ENCODE measurements at places on chromosomes 7 and 10.

DNA sequence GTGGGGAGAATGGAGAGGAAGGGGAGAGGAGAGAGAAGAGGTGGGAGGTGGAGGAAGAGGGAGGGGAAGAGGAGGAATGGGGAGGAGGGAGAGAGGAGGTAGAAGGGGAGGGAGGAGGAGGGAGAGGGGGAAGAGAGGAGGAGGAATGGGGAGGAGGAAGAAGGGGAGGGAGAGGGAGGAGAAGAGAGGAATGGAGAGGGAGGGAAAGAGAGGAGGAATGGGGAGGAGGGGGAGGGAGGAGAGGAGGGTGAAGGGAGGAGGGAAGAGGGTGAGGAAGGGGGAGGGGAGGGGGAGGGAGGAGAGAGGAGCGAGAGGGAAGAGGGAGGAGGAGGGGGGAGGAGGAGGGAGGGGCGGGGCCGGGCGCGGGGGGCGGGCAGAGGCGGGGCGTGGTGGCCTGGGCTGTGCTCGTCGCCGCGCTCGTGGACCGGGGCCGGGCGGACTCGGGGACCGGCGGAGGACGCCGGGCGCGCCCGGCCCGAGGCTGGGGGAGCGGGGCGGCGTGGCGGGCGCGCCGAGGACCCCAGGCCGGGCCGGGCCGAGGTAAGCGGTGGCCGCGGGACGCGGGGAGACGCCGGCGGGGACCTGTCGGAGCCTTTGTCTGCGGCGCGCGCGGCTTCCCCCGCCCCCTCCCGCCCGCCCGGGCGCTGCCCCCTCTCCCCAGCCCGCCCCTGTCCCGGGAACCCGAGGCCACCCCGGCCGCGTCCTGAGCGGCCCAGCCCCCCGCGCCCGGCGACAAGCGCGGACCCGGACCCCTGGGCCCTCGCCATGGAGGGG, at the start of gene SLC29A4:
TSS of gene SLC29A4 (plus strand) at position 401 of the 774 bp plus-strand sequence. CDS start 4,874 bp downstream, outside the sequence.
- peak; percentile 56 for DNase-seq

DNA sequence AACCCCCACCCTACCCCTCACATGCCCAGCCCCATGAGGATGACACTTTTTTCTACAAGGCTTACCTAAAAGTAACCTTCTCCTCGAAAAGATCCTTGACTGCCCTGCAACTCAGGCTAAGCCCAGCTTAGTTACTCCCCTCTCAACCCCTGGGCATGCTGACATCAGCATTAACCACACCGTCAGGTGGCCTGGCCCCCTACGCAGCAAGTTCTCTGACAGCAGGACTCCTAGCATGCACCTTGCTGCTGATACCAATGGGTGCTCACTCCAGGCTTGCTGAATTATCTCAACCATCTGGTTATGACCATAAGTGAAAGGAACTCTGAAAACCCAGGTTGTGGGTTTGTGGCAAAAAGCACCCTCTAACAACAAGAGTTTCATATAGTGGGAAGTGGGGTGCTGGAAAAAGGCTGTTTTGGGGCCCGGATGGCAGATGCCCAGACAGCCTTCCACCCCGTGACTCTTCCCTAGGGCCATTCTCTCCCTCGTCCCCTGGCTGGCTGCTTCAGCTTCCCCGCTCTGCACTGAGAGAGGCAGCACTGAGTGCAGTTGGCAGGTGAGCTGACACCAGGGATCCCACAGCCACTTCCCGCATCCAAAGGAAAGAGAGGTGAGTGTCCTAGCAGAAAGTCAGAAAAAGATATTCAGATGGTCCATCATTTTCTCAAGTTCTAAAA, 518.9 kb downstream of the KCNMA1 start:
- DNase-seq, result no peak

GRCh38 chr10:6525599-6526165, 54.4 kb downstream of the PRKCQ start:
- DNase-seq, result no peak

DNA sequence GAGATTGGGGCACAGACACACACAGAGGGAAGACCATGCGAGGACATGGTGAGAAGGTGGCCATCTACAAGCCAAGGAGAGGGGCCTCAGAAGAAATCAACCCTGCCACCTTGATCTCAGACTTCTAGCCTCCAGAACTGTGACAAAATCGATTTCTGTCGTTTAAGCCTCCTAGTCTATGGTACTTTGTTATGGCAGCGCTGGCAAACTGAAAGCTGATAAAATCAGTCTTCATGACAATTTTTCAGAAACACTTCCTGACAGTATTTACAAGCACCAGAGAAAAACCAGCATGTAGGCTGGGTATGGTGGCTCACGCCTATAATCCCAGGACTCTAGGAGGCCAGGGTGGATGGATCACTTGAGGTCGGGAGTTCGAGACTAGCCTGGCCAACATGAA, 4.2 kb downstream of the PARP12 start:
- no peak for DNase-seq

- no peak for DNase-seq
These were observed 43.7 kb downstream of the PPP1R3C start for GRCh38 chr10:91589015-91589657.

- no peak for DNase-seq
These were observed 177.7 kb downstream of the SLC25A13 start for GRCh38 chr7:96144260-96144526.

DNA sequence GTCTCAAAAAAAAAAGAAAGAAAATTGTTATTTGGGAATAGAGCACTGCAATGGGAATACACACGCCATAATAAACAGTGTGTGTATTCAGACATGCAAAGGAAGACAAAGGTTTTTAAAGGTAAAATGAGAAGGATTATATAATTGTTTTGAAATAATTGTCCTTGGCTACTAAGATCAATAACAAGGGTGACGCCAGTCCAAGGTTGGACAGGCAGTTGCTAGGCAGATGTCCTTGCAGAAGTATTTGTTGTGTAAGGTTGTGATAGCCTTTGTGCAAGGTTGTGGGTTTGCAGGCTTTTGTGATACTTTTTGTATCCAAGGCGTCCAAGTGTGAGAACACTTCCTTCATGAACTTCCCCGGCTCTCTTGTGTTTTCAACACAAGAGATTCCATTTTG, 72.3 kb upstream of the PRLHR start:
- no peak for DNase-seq

GRCh38 chr10:131946321-131946751, 35.4 kb downstream of the BNIP3 start:
- no peak for DNase-seq

GRCh38 chr10:19788902-19789301, 27.3 kb upstream of the PLXDC2 start:
- DNase-seq, result no peak

DNA sequence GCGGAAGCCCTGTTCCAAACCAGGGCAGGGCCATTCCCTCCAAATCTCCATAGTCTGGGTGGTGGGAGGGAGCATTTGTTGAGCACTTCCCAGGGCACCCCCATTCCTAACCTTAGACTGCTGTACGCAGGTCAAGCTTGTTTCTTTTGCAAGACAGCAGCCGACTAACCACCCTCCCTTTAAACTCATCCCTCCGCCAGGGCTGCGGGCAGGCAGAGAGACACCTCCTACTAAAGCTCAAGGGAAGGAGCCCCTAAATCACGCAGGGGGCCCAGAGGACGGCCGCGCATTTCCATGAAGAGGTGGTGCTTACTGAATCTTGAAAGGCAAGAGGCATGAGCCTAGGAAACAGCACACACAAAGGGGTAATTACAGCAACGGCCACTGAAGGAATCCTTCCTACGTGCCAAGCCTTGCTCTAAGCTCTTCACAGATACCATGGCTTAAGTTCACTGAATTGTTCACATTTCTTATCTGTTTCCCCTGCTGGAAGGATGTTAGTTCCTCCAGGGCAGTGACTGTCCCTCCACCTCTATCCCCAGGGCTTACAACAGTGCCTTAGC, 90.0 kb downstream of the PROSER2 start:
- no peak for DNase-seq

- DNase-seq, result no peak
These were observed 15.1 kb downstream of the PRSS2 start for GRCh38 chr7:142785841-142786250.

- no peak for DNase-seq
These were observed 18.7 kb downstream of the LCOR start for GRCh38 chr10:96850825-96851224.

DNA sequence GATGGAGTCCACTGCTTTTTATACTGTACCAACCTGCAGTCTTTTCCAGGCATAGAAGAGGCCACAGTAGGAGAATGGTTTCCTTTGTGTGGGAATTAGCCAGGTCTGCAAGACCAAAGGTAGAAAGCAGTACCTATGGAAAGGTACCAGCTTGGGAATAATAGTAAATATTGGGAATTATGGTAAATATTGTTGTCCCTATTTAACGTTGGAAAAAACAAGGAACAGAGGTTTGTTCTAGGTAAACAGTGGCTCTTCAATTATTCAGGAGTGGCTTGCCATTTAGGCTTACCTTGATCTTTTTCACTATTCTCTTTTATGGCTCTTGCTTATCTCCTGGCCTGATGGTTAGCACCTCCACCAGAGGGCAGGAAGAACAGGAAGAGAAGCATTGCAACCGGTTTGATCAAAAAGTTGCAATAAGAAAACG, 43.9 kb upstream of the GSAP start:
- no peak for DNase-seq

DNA sequence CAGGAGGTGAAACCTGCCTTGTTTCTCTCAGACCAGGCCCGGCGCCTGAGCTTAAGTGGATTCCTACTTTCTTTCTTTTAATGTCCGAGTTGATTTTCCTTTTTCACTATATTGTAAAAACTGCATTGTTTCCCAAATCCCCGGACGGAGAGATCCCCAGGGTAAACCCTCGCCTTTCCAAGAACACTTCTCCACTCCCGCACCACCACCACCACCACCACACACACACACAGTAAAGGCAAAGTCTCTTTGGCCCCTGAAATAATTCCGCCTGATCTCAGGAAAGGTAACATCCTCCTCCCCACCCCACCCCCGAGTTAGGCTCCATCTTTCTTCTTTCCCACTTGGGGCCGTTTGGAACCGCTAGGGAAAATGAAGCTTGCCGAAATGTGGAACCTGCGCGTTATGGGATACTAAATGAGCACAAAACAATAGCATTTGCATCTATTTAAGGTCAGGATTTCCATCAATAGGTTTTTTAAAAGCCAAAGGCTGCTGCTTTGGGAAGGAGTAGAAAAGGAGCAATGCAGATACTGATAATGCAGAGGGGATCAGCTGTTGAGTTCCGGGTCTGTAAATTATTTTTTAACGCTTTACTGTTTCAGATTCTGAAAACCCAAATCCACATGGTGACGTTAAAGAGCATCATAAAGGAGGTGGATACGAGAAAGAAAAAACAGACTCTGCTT, 2.5 kb downstream of the HPSE2 start:
- DNase-seq, result no peak

GRCh38 chr7:36037121-36037662, 115.9 kb upstream of the EEPD1 start:
- no peak for DNase-seq

DNA sequence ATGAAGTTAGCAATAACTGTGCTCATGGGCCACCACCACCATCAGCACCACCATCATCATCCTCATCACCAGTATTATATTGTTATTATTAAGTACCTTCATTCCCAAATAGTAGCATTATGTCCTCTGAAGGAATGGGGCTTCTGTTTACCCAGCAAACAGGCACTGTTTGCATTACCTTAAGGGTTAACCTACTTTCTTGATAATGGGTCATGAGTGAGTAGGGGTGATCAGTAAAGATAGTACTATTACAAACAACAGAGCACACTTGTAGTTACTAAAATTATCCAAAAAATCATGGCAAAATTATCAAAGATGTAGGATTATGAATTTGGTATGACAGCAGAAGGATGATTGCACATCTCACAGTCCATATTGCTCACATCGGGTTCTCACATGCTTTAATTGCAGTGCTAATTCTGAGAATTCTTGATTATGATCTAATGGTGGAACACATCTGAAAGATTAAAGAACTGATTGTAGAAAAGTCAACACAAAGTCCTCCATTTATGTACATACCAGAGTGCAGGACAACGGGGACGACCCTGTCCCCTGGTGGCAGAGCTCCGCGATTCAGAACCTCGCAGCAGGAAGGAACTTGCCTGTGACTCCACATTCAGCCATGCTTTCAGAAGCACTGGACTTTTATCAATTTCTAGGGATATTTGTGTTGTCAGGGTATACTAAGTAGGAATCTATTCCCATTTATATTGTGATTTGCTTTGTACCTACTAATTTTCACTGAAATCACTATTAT, 31.0 kb downstream of the PDE1C start:
- DNase-seq, result no peak

- peak; percentile 57 for DNase-seq
These were observed 178.0 kb downstream of the JCAD start for GRCh38 chr10:29881336-29881771.

DNA sequence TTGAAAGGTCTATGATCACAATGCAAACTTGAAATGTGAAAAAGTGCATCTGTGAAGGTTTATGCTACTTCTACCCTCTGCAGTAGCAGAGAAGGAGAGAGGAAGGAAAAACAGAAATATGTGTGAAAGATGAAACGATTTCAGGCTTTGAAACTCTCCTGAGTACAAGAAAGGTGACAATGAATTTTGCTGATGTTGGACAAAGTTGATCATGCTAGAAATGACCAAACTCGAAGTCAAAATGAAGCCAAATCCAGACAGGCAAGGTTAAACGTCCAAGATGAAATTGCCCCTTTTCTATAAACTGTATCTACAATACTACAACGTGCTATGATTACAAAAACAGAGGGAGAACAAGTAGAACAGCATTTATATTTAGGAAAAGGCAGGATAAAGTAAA, 67.0 kb upstream of the C7orf33 start:
- DNase-seq, result no peak

GRCh38 chr7:72710983-72711382, 117.0 kb downstream of the TYW1B start:
- no peak for DNase-seq

DNA sequence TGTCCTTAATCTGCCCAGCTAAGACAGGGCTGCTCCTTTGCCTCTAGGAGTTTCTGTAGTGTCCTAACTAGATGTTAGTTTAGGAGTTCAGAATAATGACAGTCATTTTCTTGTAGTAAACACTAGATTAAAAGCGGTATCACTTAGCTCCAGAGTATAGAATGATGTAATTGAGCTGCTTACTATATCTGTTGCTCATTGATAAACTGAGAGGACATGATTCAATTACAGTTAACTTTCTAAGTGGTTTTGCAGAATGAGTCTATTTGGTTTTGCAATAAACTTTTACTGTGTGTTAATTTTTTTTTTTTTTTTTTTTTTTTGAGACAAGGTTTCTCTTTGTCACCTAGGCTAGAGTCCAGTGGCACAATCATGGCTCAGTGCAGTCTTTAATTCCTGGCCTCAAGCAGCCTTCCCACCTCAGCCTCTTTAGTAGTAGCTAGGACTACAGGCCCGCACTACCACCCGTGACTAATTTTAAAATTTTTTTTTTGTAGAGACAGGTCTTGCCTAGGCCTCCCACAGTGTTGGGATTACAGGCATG, 1.8 kb downstream of the STMP1 start:
- DNase-seq, result no peak

DNA sequence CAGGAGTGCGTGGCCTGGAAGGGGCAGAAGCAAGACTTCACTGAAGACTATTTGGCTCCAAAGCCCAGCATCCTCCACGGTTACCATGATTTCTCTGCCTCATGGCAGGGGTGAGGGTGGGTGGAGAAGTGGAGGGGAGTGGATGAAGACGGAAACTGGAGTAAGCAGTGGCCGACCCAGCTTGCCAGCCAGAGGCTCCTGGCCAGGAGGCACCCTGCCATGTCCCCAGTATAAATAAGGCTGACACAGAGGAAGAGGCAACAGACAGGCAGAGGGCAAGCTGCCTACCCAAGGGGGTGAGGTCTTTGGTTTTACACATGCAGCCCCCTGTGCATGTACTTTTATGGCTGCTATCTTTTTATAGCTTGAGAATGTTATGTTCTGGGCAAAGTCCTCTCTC, 102.6 kb upstream of the TBX20 start:
- DNase-seq, result no peak

Data from ovary (tissue), 10 donors.